ENCODE measurements at places on chromosomes 2 and 18.

GRCh38 chr2:181430406-181431118 is 26.6 kb upstream of the ITGA4 start:
- DNase-seq = peak; percentile 8

- DNase-seq = peak; percentile 52
These were observed 77.2 kb downstream of the NEURL3 start for GRCh38 chr2:96427917-96428316.

DNA sequence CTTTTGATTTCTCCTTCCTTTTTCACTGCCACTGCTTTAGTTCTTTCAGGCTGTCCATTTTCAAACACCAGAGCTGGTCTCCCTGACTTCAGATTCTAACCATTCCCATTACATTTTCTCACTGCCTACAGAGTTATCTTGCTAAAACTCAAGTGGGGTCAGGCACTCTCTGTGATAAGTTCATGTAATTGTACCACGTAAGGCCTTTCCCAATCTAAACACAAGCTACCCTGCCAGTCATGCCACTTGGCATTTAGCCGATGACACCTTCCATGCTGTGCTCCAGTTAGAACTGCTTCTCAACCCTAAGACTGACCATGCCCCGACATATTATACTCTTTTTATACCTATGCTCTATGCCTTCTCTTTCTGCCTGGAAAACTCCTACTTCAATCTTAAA is 592.4 kb downstream of the DPP10 start:
- no peak for DNase-seq

GRCh38 chr18:62792016-62792415 is 76.7 kb downstream of the PHLPP1 start:
- DNase-seq = no peak

GRCh38 chr2:170034596-170034995 is 143.4 kb upstream of the MYO3B start:
- DNase-seq = no peak

GRCh38 chr2:98539056-98539735 is 69.1 kb downstream of the COA5 start:
- no peak for DNase-seq

- peak; percentile 87 for DNase-seq
These were observed 100.7 kb upstream of the MCFD2 start for GRCh38 chr2:47016172-47016913.

- peak; percentile 63 for DNase-seq
These were observed 128.6 kb downstream of the NCK2 start for GRCh38 chr2:105873281-105873680.

DNA sequence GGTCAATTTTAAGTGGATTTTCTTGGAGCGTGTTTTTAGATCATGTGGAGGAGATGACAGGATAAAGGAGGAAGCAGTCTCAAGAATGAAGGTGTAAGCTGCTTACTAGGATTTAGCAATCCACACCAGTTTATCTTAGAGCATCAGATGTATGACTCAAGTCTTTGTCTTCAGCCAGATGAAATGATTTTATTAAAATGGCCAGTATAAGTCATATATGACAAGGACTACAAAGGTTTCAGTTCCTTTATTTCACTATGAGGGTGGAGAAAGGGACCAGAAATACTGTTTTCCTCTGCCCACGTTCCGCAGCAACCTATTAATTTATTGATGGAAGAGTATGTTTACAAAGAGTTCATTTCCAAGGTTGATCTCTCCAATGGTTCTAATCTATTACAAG is 970.5 kb upstream of the SLC39A10 start:
- DNase-seq = no peak

GRCh38 chr2:212145121-212145520 is 393.5 kb downstream of the ERBB4 start:
- DNase-seq = peak; percentile 70

DNA sequence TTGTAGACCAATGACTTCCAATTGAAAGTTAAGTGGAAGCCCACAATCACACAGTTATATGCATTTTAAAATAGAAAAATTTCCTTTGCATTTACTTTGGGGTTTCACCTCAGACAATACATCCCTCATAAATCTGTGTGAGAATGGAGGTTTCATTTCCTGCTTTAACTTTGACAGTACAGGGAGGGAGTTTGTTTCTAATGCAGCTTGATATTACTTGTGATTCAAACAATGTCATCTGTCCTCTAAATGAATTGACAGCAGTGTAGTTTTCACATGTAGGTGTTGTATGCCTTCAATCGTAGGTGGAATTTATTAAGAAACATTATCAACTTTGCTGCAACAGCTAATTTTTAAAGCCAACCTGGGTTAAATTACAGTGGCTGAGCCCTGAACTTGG is 75.2 kb downstream of the TMEFF2 start:
- no peak for DNase-seq

- DNase-seq = no peak
These were observed 140.6 kb upstream of the GLI2 start for GRCh38 chr2:120594856-120595685.

DNA sequence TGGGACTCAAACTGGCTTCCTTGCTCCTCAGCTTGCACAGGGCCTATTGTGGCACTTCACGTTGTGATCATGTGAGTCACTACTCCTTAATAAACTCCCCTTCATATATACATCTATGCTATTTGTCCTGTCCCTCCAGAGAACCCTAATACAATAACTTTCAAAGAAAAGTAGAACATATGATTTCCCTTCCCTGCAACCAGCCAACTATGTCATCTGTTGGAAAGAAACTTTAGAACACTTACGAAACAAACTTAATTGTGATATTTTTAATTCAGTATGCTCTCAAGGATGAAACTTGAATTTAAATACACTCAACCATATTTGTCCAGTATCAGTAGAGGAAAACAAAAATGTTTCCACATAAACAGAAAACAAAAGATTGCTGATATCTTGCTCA is 84.4 kb downstream of the DYM start:
- no peak for DNase-seq

DNA sequence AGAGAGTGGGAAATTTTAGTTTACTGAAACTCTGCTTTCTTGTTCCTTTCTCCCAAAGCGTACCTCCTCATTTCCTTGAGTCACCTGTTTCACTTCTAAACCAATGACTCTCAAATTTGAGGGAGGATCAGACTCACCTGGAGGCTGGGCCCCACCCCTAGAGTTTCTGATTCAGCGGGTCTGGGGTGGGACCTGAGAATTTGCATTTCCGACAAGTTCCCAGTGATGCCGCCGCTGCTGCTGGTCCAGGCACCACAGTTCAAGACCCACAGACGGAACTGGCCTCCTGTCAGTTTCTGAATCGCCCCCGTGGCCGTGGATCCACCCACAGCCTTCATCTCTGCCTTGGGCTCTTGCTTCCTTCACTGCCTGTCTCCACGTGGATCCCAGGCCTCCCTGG is 44.9 kb upstream of the PELI1 start:
- no peak for DNase-seq

- no peak for DNase-seq
These were observed 185.4 kb downstream of the TFCP2L1 start for GRCh38 chr2:121099329-121100290.

DNA sequence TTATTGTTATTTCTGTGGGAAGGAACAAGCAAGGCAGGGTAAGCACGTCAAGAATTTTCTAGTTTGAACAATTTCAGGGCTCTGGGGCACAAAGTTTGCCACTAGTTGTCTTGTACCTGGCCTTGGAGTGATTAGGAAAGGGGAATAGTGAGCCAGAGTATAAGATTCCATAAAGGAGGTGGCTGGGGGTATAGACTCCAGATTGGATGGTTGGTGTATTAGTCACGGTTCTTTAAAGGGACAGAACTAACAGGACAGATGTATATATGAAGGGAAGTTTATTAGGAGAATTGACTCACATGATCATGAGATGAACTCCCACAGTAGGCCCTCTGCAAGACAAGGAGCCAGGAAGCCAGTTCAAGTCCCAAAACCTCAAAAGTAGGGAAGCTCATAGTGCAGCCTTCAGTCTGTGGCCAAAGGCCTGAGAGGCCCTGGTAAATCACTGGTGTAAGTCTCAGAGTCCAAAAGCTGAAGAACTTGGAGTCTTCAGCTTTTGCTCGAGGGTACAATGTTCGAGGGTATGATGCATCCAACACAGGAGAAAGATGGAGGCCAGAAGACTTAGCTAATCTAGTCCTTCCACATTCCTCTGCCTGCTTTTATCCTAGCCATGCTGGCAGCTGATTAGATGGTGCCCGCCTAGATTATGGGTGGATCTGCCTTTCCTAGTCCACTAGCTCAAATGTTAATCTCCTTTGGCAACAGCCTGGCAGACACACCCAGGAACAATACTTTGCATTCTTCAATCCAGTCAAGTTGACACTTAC is 31.5 kb upstream of the PTPRM start:
- DNase-seq = no peak

- no peak for DNase-seq
These were observed 144.1 kb downstream of the FAM210A start for GRCh38 chr18:13582178-13582670.

DNA sequence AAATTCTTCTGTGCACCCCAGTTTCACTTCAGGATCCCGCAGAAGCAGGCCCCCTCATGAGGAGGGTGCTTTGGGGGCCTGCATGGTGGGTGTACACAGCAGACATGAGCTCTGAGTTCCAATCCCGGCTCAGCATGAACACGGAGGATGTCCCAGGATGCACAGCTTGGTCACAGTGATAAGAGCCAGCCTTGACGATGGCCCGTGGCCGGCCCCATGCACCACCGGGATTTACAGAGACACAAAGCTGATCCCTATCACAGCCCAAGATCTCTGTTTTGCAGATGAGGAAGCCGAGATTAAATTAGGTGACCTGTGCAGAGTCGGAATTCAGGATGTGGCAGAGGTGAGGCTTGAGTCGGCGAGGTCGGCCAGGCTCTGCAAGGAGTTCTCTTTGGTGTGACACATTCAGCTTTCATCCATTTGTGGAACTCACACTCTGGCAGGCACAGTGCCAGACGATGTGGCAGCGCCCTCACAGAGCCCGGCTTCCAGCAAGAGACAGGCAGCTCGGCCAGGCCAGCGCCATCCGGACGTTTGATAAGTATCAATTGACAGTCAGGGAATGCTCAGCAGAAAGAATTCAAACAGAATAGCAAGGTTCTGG is 456.3 kb upstream of the MYT1L start:
- DNase-seq = no peak

GRCh38 chr18:23664674-23665073 is 2.0 kb upstream of the ANKRD29 start:
- DNase-seq = peak; percentile 47

GRCh38 chr2:3492951-3493614 is 26.2 kb downstream of the ADI1 start:
- DNase-seq = peak; percentile 99

DNA sequence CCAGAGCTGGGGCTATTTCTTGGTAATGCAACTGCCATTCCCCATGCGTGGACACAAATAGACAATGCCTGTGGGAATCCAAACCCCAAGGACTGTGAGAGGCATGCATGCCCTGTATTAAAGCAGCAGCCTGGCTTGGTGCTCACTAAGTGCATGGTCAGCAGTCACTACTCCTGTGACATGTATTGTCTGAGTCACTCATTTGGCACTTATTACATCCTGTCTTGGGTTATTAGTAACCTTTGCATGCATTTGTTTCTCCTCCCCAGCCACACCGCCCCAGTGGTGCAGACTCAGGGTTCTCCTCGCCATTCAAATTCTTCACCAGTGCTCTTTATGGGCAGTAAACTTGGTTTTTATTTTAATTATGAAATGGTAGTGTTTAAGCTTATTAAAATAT is 30.2 kb downstream of the PRKCE start:
- DNase-seq = peak; percentile 55

- no peak for DNase-seq
These were observed 2.4 kb downstream of the DNAJB2 start for GRCh38 chr2:219281588-219281987.

- DNase-seq = no peak
These were observed 14.1 kb downstream of the DPP10 start for GRCh38 chr2:114456566-114456965.

GRCh38 chr2:178219247-178219646 is 24.9 kb downstream of the OSBPL6 start:
- DNase-seq = no peak

DNA sequence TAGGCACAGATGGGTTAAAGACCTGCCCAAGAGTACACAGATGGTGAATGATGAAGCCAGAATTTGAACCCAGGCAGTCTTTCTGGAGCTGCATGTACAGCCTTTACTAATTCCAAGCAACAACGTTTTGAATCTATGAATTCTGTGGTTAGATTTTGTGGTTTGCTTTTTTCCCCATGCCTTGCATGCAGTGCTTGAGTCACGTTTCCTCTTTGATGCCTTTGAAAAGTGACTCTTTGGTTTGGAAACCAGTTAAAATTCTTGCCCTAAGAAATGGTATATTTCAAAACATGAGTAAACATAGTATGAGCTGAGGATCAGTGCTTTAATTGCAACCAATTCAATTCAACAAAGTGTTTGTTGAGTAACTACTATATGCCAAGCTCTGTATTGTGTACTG is 48.2 kb upstream of the PPM1B start:
- DNase-seq = peak; percentile 93

DNA sequence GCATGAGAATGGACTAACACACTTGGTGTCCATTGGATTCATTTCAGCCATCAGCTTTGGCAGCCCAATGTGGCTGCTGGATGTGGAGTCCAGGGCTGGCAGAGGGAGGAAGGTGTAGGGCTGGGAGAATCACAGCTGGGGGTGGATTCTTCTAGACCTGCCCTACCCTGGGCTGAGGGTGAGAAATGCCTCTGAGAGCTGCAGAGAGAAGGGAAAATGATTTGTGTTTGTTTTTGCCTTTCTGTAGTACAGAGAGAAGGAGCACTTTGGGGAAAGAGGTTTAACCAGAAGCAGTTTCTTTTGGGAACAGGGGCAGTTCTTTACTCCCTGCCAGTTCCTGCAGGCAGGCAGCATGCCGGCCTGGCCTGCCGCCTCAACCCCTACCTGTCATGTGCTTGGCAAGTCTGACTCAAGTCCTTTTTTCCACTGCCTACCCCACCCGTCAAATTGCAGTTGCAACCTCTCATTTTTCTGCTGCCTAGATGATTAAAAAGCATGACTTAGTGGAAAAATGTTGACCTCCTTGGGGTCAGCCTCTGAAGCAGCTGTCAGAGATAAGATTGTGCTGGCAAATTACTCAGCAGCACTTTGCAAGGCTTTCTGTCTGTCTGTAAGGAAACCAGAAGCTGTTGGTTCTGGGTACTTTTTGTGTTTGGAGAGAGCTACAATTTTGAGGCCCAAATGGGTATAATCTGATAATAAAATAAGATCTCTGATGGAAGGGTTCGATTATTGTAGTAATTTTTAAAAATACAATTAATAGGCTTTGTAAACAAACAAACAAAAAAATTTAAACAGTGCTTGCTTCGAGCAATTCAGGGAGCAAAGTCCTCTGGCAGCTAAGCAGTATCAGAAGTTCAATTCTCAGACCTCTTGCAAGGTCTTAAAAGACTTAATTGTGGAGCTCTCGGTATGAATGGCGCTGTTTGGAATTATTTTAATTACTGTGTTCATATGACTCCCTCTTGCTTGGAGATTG is 21.7 kb downstream of the LBH start:
- peak; percentile 98 for DNase-seq

- no peak for DNase-seq
These were observed 82.1 kb downstream of the HS1BP3 start for GRCh38 chr2:20568501-20569463.

GRCh38 chr2:63876311-63876710 is 34.6 kb downstream of the UGP2 start:
- DNase-seq = no peak

DNA sequence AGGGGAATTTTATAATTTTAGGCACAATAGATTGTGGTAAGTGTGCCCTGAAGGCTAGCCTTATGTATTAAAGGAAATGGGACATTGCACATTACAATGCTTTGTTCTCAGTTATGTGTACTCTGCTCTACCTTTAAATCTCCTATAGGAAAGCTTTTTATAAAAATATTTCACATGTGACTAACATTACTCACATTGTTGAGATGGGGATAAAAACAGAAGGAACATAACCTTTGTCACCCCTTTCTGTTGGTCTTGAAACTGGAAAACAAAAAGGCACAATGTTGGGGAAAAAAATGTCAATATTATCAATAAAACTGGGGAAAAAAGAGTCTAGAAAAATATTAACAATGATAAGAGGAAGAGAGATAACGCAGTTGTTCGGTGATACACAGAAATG is 17.3 kb upstream of the STAT1 start:
- no peak for DNase-seq

Data from amniotic epithelial cell (primary cell).